Stimulated activated CD4-positive, alpha-beta T cell treated with anti-CD3 and anti-CD28 coated beads, Interleukin-4, amount 100 ng/mL, for 48 hours (primary cell): ENCODE measurements at places on chromosomes 5 and 9.

DNA sequence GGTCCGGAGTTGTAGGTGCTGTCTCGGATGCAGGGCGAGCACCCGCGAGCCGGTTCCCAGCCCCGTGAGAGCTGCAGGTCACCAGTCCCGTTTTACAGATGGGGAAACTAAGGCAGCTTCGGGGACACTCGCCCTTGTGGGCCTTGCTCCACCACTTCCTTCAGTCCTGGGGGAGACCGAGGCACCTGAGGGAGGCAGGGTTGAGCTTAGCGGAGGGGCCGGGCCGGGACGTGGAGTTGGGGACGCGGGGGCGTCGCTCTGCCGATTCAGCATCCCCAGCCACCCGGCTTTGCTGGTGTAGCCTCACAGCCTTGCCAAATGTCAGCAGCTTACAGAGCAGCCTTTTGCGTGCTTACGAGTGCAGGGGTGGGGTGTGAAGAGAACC, 530 bp downstream of the BBLN start:
- DNase-seq, result peak; percentile 43

GRCh38 chr5:888638-889035, 4.0 kb downstream of the BRD9 start:
- no peak for DNase-seq

GRCh38 chr9:129022037-129022436, 6.1 kb downstream of the SH3GLB2 start:
- DNase-seq, result no peak

- DNase-seq, result peak; percentile 38
Measured at GRCh38 chr5:81749561-81750307, 1.2 kb downstream of the SSBP2 start.

- DNase-seq, result no peak
Measured at GRCh38 chr5:148382961-148383360, 797 bp upstream of the FBXO38 start.

GRCh38 chr9:86798966-86799365, 148.3 kb downstream of the GAS1 start:
- DNase-seq, result no peak

DNA sequence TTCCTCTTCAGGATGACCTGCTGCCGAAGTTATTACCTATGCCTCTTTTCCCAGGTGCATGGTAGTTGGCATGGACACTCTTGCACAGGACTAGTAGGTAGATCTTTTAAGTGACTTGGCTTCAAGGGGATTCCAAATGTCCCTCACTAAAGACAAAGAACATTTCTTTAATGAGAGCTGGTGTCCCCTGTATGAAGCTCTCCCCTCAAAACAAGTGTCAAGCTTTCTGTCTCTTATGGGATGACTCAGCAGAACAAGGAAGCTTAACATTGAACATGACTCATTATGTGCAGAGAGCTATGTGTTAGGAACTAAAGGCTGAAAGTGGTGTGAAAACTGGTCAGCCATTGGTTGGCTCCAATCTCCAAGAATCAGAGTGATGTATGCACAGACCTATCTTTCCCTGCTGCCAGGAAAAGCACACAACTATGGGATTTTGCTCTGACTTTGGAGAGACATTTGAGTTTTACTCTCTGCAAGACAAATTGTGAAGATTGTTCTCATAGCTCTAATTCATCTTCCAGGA, 120.5 kb downstream of the PRDM6 start:
- no peak for DNase-seq

DNA sequence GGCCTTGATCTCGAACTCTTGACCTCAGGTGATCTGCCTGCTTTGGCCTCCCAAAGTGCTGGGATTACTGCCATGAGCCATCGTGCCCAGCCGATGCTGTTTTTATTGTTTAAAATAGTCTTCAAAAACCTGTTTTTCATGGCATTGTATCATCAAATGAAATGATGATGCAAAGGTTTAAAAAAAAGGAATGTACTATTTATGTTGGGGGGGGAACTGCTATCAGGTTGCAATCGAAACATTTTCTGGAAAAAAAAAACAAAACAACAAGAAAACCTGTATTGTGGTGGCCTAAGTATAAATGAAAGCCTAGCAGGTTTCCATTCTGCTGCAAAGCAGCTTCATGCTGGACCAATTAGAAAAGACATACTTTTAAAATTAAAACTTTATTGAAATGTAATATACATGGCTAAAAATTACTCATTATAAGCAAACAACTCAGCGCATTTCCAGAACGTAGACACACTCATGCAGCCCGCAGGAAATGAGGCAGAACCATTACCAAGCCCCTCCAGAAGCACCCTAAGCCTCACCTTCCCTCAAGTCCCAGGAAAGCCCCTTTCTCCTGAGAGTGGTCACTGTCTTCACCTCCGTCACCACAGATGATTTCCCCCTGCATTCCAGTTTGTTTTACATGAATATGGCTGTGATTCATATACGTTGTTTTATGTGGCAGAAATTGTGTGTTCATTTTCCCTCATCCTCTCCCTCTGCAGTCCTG, 19.0 kb downstream of the GPR107 start:
- DNase-seq, result no peak

DNA sequence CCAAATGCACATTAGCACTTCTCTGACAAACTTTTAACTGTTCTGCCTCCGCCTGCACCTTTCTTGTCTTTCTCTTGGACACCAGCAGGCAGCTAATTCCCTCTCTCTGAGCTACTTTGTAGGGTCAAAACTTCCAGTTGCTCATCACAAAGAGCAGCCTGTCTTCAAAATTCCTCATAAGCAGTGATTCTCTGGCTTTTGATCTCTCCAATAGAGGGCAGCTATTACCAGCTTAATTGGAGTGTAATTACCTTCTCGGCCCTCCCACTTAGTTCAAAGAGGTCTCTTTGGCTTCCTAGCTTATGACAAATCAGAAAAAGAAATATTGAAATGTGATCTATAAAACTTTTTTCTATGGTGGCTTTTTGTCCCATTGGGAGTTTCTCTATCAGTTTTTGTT, 43.6 kb upstream of the RAD23B start:
- no peak for DNase-seq
